HCT116 (cell line): ENCODE measurements at places on chromosomes 7 and 10. TPM values are rescaled to one million over a fixed set of nuclear protein-coding genes. Genes with fewer than 3 reads are reported as not detected.

ATXN7L1 gene
- total RNA-seq = 11.5 TPM

LBX1 gene
- not detected for total RNA-seq

MKI67 gene
- total RNA-seq = 202 TPM

CXCL12 gene
- total RNA-seq = 0.47 TPM

HMX3 gene
- not detected for total RNA-seq

NAT16 gene
- 2.0 TPM for total RNA-seq

CAMK2B gene
- 0.34 TPM for total RNA-seq

LLCFC1 gene
- total RNA-seq = not detected

THSD7A gene
- 0.05 TPM for total RNA-seq

DNA sequence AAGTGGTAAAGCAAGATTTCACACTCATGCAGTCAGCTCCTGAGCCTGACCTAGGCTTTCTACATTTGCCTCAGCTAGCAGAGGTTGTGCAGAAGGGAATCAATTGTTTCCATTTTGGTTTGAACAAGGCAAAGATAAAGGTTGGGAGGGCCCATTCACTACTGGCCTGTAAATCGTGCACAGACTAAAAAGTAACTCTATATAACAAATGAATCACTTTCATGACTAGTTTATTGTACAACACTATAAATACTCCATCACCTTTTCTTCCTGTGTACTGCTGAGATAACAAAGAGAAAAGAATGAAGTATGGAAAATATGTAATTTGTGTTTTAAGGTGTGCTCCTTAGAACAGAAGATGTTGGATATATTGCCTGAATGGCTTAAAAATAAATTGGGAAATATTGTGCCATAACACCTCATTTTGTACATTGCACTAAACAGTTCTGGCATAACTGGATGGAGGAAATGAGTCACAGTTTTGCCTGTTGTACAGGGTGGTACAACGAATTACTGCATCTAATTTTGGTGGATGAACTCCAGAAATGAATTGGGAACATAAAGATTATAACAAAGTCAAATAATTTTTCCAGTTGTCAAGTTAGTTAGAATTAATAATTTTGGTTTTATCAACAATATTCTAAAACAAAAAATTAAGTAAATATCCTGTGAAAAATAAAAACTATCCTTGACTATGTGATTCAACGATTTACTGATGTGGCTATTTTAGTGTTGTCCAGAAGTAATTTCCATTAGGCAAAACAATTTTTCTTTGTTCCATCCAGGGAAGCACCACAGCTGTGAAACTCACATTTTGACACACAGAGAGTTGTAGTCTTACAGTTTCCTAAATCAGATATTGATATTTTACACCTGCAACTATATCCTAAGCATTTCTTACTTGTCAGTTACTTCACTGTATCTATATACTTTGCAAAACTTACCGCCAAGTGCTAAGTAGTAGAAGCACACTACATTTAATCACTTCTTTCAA, 18.0 kb downstream of the SEMA3C start:
- no peak for DNase-seq

- peak; percentile 34 for DNase-seq
Measured at GRCh38 chr7:47088329-47089067, 493.4 kb downstream of the TNS3 start.

GRCh38 chr7:116525913-116526861, 1.4 kb downstream of the CAV1 start:
- DNase-seq = no peak

GRCh38 chr7:129462420-129462819, 28.2 kb downstream of the STRIP2 start:
- DNase-seq = no peak

DNA sequence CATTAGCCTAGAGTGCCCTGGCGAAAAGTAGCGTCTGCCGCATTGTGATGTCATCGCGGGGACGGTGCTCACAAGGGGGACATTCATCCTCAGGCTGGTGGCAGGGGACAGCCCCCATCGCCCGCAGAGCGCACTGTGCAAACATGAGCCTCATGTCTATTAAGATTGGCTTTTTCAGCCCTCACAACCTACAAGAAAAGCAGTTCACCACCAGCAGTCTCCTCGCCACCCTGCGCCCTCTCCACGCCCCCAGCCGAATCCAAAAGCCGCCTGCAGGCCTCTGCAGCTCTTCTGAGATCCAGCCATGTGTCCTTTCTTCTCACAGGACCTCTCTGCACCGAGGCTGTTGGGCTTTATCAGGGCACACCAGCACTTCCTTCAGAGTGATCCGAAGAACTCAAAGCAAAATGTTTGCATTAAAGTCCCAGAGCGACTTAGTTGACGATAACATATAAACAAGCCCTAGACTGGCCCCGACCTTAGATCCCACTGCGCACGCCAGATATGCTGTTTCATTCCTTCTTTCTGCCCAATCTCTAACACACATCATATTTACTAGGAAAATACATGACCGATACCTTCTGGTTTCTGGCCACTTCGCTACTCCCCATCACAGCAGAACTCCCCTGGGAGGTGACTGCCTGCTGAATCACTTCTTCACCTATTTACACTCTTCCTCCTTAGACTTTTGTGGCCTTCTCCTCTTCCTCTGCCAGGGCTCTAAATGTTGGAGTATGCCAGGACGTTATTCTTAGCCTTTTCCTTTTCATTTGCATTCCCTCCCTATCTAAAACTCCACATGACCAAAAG, 206.0 kb upstream of the SH2B2 start:
- no peak for DNase-seq

GRCh38 chr7:39464350-39465054, 101.7 kb upstream of the YAE1 start:
- DNase-seq = no peak

DNA sequence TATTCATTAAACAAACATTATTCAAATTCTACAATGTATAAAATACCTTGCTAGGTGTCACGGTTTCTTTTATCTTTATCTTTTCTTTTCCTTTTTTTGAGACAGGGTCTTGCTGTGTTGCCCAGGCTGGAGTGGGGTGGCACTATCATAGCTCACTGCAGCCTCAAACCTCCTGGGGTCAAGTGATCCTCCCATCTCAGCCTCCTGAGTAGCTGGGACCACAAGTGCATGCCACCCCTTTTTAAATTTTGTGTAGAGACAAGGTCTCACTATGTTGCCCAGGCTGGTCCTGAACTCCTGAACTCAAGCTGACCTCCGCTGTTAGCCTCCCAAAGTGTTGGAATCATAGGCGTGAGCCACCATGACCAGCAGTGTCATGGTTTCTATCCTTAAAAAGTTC, 17.9 kb upstream of the BLOC1S2 start:
- no peak for DNase-seq

- no peak for DNase-seq
Measured at GRCh38 chr7:51367614-51367968, 51.0 kb upstream of the COBL start.

DNA sequence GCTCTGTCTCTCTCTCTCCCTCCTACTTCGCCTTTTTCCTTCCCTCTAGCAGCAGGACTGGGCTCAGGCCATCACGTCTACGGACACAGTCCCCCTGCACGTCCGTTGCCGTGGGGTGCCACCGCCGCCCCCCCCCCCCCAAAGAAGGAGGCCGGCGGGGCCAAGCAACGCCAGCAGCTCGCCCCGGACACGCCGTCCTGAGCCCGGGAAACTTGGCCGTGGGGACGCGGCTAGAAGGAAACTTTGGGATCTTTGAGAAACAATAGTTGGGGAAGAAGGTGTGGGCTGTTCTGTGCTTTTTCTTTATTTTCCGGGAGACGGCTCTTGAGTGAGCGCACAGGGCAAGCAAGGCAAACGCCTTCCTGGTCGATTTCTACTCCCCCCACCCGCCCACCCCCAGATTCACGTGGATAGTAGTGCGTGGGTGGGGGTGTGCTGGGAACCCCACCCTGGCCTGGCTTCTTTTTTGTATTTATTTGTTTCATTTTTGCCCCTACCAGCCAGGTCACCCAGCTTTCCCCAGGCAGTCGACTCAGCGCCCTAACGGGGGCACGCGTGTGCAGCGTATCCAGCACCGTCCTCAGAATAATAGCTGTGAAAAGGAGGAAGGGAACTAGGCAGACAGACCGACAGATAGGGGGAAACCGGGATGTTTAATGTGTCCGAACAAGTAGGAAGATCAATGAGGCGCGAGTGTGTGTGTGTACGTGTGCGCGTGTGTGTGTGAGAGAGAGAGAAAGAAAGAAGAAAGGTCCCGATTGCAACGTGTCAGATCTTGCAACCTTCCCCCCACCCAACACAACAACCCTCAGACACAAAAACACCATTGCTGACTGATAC, 1.4 kb downstream of the MXI1 start:
- DNase-seq = no peak

DNA sequence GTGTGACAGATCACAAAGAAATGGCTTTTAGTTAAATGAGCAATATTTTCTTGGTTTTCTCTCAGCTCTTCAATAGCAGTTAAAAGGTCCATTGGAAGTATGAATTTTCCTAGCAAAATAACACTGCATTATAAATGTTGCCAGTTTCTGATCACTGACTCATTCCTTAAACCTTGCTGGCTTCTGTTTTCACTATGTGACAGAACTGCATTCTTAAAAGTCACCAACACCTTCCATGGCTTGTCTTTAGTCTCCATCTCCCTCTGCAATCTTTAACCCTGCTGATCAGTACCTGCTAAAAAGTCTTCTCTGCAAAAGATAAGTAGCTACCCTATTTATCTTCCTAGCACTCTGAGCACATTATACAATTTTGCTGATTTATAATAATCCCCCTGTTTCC, 405.0 kb upstream of the LRRN3 start:
- no peak for DNase-seq

- DNase-seq = no peak
Measured at GRCh38 chr7:130970196-130970595, 236.2 kb upstream of the KLF14 start.

GRCh38 chr7:132240262-132240661, 336.0 kb downstream of the PLXNA4 start:
- DNase-seq = no peak

DNA sequence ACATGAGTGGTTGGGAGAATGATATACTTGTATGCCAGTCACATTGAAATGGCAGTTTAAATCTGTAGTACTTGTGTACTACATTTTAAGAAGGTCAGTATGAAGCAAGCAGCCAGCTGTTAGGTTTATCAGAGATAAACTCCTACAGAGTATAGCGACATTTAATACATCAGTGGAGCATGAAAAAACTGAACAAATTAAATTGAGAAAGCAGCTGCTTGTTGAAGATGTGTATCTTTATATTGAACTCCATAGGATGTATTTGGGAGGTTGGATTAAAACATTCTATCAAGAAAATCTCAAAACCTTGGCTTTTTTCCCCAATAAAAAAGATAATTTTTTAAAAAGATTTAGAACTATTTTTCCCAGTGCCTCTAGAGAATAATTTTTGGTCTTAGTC, 47.8 kb downstream of the PHF14 start:
- DNase-seq = no peak

DNA sequence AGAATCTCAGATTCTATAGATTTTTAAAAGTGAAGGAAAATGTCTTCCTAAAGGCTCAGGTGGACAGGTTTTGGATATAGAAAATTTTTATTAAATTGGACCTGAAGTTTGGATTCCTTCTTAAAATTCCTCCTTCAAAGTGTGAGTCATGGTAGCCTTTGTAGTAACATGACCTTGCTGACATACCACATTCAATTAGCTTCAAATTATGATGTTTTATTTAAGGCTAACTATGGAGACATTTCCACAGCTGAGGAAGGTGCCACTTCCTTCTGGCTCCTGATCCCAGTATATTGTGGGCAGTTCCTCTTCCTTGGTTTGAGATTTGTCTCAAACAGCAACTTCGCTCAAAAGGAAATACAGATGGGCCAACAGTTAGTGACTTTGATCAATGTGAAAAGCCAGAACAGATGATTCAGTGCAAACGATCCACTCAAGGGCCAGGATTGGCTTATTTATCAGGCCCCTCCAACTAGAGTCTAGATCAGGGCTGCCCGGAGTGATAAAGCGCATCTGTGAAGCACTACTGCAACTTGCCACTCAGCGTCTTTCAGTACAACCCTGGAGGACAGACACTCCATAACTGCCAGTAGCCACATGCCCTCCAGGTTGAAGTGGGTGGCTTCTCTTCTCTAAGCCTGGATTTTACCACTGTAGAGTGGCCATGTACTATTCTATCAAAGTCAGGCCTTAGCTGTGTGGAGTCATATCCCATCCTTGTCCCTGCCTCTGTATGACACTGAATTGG, 573.5 kb downstream of the KIF20B start:
- no peak for DNase-seq

DNA sequence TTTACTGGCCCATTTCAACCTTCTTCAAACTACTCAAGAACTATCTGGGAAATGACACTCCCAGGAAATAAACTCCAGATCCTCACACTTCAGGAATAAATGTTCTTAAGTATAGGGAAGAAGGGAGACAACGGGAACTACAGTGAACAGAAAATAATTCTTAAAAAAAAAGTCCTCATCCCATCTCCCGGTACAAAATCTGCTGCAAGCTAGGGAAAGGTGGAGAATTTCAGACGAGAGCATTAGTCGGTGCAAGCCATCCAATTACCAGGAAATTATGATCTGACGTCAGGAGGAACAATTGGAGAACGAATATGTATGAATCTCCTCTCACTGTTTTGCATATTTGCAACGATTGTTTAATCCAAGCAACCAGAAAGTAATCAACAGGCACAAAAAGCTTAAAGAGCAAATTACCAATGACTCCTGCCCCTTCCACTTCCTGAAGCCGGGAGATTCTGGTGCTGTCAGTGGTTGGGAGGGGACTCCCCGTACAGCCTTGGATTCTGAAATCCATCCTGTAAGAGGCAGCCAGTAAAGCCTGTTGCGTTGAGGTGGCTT, 15.1 kb upstream of the GATA3 start:
- DNase-seq = no peak

DNA sequence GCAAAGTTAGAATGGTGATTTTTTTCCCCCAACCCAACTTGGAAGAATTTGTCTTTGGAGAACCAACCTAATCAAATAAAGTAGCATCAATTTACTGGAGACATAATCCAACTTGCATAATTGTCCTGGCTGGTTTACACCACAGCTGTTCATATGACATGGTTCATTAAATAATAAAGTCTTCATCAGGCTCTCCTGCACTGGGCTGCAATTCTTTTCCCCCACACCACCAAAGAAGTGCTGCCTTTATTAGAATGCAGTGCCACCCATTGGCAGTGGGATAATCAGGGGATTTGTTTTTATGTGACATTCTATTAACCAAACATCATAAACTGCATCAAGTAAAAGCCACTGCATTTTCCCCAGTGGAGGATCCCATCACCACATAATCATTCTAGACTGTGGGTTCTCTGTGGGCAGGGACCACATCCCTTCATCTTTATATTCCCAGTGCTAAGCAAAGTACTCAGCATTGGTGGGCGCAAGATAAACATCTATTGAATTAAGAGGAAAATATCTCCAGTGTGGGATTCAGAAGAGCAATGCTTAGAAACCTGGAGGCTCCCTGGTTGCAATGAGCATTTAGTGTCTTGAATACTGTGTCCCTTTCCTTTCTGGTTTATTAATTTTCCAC, 322.0 kb downstream of the KCNMA1 start:
- no peak for DNase-seq

GRCh38 chr10:69508738-69509340, 57.6 kb downstream of the TSPAN15 start:
- no peak for DNase-seq
